ENCODE measurements at places on chromosomes 1 and 21.

- DNase-seq = no peak
These were observed 38.7 kb upstream of the TTC34 start for GRCh38 chr1:2840036-2840809.

- DNase-seq = no peak
These were observed 585 bp upstream of the GLRX2 start for GRCh38 chr1:193105821-193106177.

DNA sequence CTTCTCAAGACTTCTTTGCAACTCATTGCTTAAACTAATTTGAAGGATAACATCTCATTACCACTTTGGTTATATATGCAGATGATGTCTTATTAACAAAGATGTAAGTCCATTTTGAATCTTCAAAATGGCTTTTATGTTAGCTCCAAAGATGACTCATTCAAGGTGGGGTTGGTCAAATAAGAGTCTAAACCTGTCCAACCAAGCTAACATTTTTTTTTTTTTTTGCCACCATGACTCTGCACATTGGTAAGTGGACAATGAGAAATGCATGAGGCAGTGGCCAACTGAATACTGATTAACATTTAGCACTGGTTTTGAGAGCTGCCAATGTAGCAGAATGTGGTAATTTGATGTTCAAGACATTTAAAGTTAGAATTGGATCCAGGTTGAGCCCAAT lies 278 bp upstream of the KRTAP27-1 start:
- no peak for DNase-seq

DNA sequence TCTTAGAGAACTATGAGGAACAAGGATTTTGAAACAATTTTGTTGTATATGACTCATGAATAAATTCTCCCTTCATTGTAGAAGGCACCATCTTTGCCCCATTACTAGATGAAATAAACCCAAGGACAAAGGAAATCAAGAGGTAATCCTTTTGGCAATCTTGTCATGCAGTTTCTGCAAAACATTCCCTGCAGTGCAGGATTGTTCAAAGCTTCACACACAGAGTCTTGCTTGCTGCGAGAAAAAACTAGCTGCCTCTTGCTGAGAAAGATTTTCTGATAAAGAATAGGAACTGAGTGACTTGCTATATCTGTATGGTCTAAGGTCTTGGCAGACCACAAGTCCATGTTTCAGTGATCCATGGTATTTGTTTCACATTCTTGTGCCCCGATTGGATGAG lies 657.4 kb upstream of the ADGRL4 start:
- DNase-seq = no peak

DNA sequence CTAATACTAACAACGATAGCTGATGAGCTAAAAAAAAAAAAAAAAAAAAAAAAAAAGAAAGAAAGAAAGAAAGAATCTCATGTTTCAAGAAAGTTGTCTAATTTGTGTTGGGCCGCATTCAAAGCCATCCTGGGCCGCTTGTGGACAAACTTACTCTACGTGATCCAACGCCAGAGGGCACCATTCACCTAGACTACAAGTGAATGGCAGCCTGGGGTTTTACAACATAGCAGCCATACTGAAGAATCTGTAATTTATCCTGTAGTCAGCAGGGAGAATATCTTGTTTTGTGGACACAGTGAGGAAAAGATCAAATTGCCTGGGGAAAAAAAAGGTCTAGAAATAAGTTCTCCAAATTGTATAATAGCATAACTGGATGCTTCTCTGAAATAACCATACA lies 47.0 kb downstream of the CYP2J2 start:
- DNase-seq = peak; percentile 67

- no peak for DNase-seq
These were observed 13.0 kb downstream of the PRDM16 start for GRCh38 chr1:3082051-3082450.

GRCh38 chr1:39544327-39544726 lies 32.3 kb downstream of the PABPC4 start:
- peak; percentile 98 for DNase-seq

DNA sequence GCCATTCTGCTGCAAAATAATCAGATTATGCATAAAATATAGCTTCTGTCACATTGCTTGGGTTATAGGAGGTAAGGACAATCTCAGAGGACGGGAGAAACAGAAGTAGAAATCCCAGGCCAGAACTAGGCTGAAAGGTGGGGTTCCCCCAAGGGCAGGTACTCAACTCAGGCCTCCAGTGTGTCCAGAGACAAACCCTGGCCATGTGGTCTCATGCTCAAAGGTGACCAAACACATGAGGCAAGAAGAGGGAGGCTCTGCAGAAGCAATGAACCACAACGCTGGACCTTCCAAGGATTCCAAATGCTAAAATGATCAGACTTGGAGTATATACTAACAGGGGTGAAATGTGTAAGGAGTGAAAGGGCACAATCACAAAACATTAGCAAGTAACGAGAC lies 103.8 kb downstream of the DMRTB1 start:
- DNase-seq = no peak

DNA sequence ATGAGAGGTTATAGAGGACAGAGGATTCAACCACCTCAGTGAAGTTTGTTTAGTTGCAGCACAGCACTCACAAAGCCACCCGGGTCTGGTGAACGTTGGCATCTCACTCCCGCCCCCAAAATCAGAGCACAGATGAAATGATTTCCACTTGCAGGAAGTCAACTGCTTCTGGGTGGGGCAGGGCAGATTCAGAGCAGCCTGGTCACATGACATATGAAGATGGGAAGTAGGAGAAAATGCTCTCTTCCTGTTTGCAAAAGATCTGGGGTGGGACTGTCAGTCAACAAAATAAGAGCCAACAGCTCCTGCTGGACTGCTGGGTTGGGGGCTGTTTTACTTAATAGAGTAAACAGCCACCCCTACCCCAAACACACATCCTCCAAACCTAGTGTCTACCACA lies 43.2 kb downstream of the LRRC71 start:
- no peak for DNase-seq

DNA sequence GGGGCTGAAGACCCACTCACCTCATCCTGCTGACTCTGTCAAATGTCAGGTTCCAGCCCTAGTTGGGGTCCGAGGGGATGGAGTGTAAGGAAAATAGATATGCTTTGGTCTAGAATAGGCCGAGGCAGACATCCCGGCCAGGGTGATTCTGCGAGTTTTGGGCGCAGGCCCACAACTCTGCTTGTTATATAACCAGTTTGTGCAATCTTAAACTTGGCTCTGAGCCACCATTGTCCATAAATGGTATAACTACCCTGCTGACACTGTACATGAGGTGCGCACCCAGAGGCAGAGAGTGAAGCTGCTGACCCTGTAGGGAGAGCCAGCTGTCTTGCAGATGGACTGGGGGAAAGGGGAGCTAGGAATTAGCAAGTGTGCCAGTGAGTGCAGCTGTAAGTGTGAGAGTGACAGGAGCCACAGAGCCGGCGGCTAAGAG lies 1388.8 kb downstream of the AMY1C start:
- peak; percentile 56 for DNase-seq

GRCh38 chr1:52925571-52926005 lies 1.5 kb upstream of the SCP2 start:
- peak; percentile 45 for DNase-seq

DNA sequence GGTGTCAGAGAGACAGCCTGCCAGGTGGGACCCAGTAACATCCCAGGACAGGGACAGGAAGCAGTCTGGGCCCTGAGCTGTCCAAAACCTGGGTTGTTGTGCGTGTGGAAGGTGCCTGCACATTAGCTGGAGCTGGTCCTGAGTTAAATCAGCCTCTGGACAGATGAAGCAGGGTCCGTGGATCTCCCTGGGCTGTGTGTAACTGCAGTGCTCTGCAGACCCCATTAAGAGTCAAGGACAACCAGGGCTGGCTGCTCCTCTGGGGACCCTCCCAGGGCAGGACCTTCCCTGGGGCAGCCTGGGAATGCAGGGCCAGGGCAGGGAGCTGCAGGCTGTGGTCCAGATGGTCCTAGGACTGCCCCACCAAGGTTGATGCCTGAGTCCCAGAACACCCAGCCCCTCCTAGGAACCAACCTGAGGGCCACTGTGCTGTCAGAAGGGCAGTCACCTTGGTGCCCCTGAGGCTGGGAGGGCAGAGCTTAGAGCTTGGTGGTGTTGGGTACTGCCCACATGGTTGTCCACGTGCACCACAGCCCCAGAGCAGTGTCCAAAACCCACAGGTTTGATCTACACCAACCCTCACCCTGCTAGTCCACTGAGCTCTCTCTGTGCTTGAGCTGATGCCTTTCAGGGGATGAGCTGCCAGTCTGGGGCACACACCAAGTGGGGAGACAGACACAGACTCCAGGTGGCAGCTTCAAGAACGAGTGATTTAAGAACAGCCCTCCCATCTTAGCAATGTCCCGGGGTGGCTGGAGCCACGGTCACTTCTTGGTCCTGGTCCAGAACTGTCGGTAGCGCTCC lies 2.9 kb downstream of the MRPL55 start:
- DNase-seq = no peak

DNA sequence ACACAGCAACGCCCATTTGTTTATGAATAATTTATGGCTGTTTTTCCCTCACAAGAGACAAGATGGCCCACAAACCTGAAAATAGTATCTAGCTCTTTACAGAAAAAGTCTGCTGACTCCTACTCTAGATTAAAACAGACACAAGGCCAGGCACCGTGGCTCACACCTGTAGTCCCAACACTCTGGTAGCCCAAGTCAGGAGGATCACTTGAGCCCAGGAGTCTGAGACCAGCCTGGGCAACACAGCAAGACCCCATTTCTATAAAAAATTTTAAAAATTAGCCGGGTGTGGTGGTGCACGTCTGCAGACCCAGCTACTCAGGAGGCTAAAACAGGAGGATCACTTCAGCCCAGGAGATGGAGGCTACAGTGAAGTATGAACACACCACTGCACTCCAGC lies 34.6 kb downstream of the LUZP1 start:
- no peak for DNase-seq

DNA sequence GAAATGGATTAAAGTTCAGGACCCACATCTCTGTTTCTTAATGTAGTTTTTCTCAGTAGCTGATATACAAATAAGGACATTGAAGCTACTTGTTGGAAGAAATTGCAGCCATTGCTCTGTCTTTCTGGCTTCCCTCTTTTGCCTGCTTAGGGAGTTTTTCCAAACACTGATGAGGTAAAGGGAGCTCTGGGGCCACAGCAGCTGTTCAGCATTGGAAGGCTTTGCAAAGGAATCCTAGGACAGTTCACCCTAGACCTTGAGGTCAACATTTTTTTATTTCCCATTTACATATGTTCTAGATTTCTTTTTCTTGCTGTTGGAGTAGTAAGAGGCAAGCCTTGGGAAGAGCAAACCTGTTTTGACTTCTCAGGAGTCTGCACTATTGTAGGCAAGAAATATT lies 126.9 kb upstream of the PLPPR5 start:
- DNase-seq = no peak

DNA sequence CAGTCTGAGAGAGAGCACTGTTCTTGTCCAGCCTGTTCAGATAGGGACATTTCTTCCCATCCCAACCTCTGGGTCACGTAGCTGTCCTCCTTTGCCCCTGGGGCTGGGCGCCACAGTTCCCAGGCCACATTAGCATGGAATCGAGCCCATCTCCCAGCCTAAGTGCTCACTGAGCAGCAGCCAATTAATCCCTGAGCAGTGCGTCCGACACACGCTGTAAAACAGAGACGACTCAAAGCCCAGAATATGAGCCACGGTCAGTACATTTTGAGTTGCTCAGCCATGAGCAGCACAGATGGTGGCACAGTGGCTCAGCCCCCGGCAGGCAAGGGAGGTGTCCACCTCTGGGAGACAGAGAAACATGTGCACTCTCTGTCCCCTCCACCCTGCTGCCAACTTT lies 267.4 kb downstream of the NPHP4 start:
- no peak for DNase-seq

GRCh38 chr1:66730462-66730861 lies 21.8 kb upstream of the DYNLT5 start:
- DNase-seq = no peak

DNA sequence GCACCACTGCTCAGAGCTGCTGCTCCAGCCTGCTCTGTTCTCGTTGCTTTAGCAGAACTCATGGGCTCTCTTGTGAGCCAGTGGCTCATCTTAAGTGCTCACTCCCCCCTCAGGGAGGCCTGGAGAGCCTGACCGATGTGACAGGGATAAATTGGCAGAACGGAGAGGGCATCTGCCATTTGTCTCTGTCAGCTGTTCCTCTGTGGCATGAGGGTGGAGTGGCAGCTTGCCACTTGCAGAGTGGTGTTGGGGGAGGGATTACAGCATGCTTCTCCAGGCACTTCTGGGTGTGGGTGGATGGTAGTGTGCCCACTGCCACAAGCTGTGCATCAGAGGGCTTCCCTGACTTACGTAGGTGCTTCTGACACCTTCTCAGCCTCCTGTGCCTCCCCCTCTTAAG lies 229.5 kb downstream of the PAPPA2 start:
- DNase-seq = no peak

- no peak for DNase-seq
These were observed 32.5 kb downstream of the THAP3 start for GRCh38 chr1:6657138-6657537.

DNA sequence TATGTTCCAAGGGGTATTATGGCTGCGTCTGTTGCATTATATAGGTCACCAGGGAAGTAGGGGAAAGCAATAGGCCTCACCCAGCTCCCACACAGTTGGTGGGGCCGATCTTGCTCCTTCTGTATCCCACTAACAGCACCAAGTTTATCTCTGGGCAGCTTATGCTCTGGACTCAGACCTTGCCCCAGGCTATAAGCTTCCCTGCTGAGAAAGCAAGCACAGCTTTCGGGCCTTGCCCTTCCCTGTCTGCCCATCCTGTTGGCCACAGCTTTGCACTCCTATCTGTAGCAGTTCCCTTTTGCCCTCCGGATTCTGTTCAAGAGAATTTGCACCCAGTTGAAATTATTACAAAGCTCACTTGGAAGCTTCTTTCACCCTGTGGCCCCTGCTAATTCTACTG lies 12.9 kb downstream of the KCNE1 start:
- no peak for DNase-seq

DNA sequence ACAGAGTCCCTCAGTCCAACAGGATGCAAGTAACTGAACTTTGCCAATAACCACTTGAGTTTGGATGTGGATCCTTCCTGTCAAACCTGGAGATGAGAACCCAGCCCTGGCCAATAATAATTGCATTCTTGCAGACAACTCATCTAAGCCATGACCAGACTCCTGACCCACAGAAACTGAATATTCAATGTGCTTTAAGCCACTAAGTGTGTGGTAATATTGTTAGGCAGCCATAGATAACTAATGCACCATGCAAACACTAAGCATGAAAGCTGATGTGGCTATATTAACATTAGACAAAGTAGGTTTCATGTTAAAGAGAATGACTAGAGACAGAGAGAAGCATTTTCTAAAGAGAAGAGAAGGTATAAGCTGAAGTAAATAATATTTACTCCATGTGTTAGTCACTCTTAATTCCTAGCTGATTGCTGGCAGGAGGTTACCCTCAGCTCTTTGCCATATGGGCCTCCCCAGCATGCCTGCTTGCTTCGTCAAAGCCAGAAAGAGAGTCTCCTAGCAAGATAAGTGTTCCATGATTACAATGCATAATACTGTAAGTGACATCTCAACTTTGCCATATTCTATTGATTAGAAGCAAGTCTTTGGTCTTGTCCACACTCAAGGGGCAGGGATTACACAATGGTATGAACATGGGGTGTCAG lies 276.4 kb upstream of the PLXNA2 start:
- no peak for DNase-seq

Measured in LNCaP clone FGC (cell line).